ENCODE measurements at places on chromosomes 16 and 17.

DNA sequence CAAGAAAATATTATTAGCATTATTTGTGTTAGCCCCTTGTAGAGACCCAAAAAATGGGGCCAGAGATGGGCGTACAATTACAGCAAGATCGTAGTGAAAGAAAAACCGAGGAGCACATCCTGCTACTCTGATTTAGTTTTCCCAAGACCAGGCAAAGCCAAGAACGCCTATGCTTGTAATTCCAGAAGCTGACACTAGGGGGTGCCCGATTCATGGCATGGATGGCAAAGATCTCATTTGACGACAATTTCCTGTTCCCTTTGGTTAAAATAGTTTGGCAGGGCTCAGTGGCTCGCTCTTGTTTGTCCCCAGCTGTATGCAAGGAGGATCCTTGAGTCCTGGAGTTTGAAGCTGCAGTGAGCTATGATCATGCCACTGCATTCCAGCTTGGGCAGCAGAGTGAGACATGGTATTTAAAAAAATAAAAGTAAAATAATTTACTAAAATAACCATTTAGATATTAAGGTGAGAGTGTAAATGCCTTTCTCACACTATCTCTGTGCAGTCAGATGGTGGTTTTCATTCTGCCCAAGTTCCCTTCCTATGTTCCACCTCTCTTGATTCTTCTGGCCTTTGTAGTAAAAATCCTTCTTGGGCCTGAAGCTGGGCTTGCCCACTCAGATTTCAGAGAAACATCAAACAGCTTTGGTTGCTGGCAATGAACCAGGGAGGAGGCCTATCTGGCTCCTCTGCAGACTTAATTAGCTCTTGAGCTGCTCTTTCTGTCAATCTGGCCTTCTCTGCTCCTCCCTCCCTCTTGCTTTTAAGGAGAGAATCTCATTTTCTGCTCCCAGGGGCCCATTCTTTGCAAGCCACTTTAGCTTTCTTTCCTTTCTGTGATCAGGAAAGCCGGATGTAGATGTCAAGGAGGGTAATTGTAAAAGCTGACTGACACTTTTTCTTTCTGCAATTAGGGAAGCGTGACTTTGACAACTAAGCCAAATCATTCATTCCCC is 31.2 kb downstream of the TMEM238L start:
- DNase-seq = peak; percentile 65

GRCh38 chr17:76982408-76983074 is 114.3 kb downstream of the MGAT5B start:
- DNase-seq = no peak

DNA sequence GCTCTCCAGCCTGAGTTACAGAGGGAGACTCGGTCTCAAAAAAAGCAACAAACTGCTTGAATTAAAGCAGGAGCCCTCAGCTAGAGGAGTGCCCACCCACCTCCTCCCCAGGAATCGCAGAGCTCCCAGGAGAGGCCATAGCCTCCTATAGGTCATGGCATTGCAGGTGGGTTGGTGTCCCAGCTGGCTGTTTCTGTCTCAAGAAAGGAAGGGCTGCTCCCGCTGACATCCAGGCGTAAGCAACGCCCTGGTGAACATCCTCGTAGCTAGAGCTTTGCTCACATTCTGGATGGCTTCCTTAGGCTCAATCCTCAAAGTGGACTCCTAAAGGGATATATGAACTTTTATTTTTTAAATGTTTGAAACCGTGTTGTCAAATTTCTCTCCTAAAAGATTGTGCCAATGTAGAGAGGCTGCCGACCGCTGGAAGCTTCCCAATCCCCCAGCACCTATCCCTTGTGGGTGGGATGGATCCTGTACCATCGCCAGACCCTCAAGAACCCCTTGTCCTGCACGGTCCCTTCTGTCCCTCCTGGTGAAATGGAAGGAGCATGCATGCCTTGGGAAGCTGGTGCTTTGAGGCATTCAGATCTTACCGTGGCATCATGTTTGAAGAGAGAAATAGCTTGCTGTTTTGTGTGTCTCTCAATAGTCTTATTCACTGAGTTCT is 5.9 kb downstream of the NLRC5 start:
- DNase-seq = peak; percentile 61

GRCh38 chr17:50057521-50057991 is 1.6 kb downstream of the ITGA3 start:
- DNase-seq = no peak

DNA sequence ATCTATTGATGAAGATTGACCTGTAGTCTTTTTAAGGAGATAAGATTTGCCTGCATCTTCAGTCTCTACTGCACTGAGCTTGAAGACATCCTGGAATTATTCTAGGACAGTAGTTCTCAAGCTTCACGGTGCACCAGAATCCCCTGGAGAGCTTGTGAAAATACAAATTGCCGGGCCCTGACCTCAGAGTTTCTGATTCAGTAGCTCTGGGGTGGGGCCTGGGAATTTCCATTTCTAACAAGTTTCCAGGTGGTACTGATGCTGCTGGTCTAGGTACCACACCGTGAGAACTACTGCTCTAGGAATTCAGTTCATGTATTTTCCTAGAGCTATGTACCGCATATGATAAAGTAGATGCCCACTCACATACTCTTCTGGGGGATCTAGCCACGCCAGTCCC is 246.1 kb downstream of the HS3ST3B1 start:
- no peak for DNase-seq

DNA sequence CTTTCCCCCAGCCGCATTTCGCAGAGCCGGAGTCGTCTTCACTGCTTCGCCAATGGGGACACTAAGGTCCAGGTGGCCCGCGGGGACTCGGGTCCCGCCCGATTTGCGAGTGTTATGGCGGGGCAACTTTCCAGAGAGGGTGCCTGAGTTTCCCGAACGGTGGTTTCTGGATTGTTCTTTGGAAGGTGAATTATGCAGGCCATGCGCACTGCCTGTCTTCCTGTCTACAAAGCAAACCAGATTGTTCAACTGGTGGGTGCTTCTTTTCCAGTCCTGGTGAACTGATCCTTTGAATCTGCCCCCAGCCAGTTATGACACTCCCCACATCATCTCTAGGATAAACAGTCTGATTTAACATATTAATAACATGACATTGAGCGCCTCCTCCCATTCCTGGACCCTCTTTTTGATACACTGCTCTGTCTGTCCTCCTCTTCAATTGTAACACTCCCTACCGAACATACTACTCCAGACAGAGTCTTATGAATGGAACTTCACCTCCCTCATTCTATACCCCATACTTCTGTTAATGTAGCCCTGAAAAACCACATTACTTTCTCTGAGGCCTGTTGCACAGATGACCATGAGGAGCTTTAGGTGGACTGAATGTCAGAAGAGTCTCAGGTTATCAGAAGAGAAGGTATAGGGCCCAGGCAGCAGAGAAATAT is 159.0 kb downstream of the RAB11FIP4 start:
- no peak for DNase-seq

DNA sequence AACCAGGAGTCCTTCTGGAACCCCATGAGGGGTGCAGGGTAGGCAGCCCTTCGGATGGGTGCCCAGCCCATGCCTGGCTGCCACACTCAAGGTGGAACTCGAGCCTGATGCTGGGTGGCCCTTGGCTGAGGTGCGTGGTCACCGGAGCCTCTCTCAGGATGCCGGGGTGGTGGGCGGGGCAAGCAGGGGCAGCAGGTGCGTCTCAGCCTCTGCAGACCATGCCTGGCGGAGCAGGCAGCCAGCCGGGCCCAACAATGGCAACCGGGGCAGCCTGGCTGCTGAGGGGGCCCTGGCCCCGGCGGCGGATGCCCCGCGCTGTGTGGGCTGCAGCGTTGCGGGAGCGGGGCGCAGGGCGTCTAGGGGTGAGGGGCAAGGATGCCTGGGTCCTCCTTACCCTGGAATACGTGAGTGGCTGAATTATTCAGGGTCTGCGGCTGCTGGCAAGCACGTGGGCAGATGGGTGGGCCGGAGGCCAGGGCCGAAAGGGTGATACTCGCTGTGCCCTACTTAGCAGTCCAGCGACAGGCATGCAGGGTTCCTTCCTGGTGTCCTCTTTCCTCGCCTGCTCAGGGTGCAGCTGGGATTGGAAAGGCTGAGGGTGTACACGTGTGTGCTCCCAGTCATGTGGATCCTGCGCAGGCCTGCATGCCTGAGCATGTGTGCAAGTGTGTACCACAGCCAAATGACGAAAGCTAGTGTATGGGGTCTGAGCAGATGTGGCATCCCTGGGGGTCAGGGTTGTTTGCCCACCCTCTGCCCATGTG is 14.6 kb downstream of the MYO15A start:
- DNase-seq = no peak

- no peak for DNase-seq
Observed at GRCh38 chr16:65415460-65415859, 293.6 kb upstream of the CDH11 start.

GRCh38 chr16:8999800-9000199 is 36.1 kb upstream of the USP7 start:
- DNase-seq = no peak

- no peak for DNase-seq
Observed at GRCh38 chr16:85699628-85700027, 10.9 kb upstream of the GINS2 start.

DNA sequence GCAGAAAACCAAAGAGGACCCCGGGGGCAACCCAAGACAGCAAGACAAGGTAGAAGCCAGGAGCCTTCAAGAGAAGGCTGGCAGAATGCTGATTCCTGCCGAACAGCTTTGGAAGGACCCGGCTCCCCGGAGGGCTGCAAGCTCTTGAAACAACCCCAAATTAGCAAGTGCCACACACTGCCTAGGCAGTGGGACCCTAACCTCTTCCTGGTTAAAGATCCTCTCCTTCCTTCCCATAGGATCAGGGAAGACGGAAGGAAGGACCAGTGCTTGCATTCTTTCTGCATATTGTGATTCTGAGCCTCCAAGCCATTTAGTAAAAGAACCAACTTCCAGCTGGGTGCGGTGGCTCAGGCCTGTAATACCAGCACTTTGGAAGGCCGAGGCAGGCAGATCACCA is 122.0 kb upstream of the AXIN2 start:
- DNase-seq = no peak

- DNase-seq = no peak
Observed at GRCh38 chr16:87350681-87351319, 32.8 kb downstream of the FBXO31 start.

DNA sequence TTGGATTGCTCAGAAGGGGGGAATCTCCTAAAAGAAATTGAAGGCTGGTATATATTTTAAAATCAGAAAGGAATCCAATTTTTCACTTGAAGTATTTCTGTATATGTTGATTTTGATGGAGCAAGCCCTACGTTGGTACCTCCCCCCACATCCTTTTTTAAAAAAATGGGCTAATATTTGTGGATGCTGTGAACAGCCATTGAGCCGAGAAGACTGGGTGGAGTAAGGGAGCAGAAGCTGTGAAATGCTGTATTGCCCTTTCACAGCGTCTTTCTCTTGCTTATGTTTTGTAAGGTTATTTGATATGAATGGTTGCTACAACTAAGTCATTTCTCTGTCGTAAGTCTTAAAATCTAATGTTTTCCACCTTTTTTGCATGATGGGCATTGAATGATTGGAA is 2.3 kb downstream of the PAFAH1B1 start:
- no peak for DNase-seq

DNA sequence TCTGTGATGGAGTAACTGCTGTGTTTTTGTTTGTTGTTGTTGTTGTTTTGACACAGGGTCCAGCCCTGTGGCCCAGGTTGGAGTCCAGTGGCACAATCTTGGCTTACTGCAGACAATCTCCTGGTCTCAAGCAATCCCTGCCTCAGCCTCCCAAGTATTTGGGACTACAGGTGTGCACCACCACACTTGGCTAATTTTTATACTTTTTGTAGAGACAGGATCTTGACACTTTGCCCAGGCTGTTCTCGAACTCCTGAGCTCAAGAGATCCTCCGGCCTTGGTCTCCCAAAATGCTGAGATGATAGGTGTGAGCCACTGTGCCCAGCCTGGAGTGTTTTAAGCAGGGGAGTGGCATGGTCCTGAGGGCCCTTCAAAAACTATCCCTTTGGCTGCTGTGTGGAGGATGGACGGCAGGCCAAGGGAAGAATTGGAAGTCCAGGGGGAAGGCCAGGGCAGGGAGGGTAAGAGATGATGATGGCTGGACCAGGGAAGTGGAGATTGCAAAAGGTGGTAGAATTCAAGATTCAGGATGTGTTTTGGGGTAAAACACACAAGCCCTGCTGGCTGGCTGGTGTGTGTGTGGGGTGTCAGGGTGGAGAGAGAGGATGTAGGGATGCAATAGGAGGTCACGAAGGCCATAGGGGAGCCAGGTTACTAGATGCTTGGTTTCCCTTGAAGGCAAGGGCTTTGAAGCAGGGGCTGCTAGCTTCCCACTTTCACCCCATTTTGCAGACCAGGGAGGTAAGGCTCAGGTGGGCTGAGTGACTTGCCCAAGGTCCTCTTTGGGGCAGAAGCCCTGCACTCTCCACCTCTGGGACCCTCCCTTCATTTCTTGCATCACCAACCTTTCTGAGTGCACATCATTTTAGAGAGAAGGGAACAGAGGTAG is 18.8 kb upstream of the PLLP start:
- DNase-seq = no peak

- peak; percentile 62 for DNase-seq
Observed at GRCh38 chr17:21304091-21304490, 19.6 kb downstream of the MAP2K3 start.

- DNase-seq = no peak
Observed at GRCh38 chr17:55652825-55653224, 69.8 kb downstream of the TMEM100 start.

DNA sequence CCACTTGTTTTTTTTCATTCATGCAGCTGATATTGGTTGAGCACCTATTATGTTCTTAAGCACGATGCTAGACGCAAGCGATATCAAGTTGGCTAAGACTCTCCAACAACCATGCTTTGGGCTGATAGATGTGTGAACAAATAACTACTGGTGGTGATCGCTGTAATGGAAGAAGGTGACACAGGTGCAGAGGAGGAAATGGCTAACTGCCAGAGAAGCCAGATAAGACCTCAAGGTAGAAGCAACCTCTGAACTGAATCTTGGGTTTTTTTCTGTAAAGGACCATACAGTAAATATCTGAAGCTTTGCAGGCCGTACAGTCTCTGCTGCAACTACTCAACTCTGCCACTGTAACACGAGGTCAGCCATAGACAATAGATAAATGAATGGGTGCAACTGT is 97.9 kb downstream of the C17orf67 start:
- DNase-seq = no peak

GRCh38 chr17:27906623-27907022 is 13.5 kb upstream of the LYRM9 start:
- no peak for DNase-seq
